ENCODE measurements at places on chromosomes 16 and 17.

DNA sequence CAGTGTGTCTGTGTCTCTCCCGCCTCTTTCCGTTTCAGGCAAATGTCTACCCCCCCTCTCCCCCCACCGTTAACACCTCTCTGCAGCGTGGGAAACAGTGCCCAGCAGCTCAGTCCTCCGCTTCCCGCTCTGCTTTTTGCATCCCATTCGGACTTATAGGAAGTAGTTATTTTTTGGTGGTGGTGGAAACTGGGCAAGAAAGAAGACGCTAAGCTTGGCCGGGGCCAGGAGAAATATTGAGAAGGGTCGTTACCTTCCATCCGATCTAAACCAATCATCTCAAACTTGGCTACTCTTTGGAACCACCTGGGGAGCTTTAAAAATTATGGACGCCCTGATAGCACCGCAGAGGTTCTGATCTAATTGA, 499 bp upstream of the HLF start:
- no peak for DNase-seq

DNA sequence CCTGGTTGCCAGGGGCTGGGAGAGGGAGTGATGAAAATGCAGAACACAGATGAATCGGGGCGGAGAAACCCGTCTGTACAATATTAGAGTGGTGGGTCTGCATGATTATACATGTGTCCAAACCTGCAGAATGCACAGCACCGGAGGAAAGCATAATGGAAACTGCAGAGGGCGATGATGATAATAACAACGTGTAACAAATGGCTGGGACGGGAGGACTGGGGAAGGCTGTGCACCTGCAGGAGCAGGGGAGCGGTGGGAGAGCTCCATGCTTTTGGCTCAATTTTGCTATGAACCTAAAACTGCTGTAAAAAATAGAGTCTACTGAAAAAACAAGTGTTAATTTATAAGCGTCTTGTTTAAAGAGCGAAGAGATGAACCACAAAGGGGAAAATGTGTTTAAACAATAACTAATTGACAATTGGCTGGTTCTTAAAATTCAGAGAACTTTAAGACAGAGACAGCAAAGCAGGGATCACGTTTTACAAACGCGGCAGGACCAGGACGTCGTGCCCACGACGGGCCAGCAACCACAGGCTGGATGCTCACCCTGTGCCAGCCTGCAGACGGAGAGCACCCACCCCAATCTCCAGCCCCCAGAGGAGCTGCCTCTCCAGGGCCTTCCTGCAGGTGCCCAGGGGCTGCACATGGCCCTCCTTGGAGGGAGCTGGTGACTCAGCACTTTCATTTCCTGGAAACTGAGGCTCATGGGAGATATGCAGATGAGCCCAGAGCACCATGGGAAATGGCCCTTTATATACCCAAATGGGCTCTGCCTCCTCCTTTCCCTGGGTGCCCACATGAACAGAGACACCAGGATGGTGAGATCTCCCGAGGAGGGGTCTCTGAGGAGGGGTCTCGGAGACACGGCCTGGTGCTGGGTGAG, at the start of gene TEX19:
Gene TEX19, plus strand, starts transcription at position 783 of the 886 bp plus-strand sequence. CDS start 2,904 bp downstream, outside the sequence.
- no peak for DNase-seq

DNA sequence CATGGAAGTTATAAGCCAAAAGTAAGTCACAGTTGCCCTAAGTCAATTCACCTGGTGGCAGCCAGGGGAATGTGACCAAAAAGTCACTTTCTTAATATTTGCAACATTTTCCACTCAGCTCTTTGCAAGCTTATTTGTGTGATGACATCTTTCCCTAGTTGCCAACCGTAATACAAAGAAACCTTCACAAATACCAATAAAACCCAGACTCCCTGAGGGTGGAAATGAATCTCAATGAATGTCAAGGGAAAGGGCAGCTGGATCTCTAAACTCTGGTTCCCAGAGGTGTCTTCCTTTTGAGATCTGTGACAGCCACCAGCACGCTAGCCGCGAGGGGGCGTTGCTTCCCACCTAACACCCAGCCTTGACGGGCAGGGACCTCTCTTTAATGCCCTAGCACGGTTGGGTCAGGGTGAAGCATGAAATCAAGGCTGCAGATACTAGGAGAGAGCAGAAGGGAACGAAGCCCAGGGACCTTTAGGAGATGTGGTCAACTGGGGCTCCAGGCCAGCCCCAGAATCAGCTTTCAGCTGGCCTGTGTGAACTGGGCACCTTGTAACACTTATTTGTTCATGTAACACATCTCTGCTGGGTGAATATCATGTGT, 82.2 kb downstream of the CMC2 start:
- DNase-seq: peak; percentile 34

DNA sequence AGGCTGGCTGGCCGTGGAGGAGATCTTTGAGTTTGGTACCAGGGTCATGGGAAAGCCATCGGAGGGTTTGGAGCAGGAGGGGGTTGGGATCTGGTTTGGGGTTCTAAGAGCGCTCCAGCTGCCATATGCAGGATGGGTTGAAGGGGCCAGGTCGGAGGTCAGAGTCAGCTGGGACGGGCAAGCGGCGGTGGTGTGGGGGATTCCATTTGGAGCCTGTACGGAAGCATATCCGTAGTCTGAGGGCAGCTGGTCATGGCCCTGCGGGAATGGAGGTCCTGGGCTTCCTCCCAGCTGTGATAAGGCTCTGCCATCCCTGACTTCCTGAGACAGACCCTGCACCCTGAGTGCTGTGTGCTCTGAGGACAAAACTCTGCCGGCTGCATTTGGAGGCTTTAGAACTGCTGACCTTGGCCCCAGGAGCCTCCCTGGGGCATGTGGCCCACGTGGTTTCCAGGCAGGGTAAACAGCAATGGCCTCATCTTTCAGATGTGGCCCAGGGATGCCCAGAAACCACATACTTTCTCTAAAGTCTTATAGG, 46.5 kb downstream of the ATP2C2 start:
- DNase-seq: no peak

GRCh38 chr17:45300060-45300751, 16.6 kb downstream of the MAP3K14 start:
- DNase-seq: no peak

GRCh38 chr16:54628796-54629625, 301.7 kb upstream of the IRX5 start:
- DNase-seq: no peak

DNA sequence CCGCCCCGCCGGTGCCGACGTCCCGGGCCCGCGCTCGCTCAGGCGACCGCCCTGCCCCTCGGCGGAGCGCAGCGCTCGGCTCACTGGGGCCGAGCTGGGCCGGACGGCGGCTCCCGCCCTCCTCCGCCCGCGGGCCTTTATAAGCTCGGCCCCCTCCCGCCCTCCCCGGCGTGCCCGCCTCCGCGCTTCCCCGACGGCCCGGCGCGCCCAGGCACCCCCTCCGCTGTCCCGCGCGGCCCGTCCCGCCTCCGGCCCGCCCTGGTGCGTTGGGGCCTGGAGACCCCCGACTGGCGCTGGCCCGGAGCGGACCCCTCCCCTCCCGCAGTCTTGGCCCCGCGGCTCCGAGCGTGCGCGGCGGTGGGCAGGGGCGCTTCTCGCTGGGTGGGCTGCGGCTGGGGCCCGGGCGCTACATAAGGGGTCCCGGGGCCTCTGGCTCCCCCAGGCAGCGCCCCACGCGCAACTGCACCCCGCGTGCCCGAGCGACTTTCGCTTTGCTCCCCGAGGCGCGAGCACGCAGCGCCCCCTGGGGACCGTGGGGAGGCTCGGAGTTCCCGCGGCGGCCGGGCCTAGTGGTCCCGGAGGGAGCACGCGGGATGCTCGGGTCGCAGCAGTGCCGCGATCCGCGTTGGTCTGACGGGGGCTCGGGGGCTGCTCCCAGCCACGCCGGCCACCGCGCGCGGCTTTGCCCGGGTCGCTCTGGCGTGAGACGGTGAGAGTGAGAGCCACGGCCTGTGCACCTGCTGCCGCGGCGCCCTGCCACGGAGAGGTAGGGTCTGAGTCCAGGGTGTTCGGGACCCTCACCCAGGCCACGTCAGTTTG, at the start of gene PIEZO1:
Gene PIEZO1, minus strand, starts transcription at position 115 of the 819 bp plus-strand sequence. CDS start 256 bp downstream, outside the sequence.
- peak; percentile 61 for DNase-seq

DNA sequence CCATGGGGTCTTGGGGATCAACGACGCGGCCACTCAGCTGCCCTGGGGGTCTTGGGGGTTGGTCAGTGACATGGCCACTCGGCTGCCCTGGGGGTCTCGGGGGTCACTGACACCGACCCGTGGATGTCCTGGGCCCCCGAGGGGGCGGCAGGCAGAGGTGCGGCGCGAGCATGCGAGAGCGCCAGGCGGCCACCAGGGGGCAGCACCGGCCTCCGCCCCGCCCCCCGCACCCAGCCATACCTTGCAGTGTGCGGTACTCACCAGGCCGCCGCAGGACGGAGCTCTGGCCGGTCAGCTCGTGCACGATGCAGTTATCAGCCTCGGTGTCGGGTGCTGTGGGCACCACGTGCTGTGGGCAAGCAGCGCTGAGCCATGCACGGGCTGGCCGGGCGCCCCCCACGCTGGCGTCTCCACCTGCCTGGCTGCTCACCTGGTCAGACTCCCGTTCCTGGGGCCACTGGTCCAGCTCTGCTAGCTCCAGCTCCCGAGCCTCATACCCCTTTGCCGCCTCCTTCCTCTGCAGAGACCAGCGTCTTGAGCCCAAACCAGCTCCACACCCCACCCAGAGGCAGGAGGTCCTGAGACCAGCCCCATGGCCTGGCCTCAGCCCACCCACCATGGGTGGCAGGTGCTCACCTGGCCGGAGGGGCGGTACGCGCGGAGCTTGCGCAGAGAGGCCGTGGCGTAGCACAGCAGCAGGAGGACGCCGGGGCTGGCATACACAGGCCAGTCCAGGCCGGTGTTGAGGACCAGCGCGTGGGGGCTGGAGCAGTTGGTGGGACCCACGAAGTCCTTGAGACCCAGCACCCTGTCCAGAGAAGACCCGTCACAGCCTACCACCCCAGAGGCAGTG, 31.2 kb downstream of the CTU2 start:
- DNase-seq: peak; percentile 44

DNA sequence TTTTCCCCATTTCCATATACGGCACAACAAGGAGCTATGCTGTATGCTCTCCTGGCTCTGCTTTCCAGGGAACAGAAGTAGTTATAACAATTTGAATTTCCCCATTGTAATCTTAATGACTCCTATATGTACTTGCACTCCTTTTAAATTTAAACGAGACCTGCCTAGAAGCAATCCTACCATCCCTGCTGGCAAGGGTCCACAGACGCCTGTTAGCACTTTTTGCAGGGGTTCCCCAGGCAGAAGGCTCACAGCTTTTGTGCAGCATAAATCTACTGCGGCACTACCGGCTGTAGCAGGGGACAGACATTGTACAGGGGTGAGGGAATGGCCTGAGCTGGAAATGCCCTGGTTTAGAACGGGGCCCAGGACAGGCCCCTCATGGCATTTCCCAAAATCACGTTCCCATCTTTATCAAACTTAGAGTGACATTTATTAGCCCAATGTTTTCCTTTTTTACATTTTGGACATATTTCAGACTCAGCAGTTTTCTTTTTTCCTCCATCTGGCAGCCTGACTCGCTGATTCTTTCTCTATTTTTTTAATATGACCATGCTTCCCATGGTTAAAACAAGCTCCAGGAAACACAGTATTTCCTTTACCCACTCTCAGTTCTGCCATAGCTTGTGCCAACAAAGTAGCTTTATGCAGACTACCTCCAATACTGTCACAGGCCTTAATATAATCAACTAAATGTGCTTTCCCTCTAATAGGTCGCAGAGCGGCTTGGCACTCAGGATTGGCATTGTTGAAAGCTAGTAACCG, 35.4 kb upstream of the USP22 start:
- DNase-seq: no peak

DNA sequence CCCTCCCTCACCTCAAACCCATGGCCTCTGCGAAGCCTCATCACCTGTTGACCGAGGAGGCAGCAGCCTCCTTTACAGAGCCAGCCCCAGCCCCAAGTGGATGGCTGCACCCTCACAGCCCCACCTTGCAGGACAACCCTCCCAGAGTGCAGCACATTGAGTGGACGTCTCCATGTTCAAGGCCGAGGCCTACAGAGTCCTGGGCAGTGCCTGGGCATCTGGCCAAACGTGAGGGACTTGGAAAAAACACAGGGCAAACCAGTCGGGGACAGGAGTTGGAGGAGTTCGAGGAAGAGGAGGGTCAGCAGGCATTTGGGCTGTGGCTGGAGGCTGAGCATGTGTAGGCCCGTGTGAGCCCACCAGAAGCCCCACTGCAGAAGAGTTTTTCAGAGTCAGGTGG, 39.6 kb downstream of the ACTG1 start:
- no peak for DNase-seq

DNA sequence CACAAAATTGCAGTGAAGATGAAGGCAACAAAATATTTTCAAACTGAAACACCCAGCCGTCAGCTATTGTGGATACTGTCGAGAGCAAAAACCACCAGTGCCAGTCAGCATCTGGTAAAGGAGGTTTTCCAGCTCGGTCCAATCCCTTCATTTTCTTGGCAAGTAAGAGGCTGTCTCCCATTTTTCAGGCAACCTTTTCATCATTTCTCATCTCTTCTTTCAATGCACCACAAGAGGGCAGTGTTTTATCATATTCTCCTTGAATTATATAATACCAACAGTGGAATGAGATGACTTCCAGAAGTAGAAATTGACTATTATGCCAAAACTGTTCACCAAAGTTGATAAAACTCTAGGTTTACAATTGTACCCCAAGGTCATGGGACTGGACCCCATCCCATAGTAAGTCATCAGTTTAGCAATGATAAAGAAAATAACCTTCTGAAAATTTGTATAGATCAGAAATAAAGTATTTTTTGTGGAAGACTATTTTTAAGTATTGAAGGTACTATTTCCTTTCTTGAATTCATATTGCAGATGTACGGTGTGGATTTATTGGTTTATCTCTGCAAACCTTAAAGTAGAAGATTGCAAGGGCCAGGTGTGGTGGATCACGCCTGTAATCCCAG, 16.8 kb downstream of the NQO1 start:
- DNase-seq: peak; percentile 59

- peak; percentile 41 for DNase-seq
Measured at GRCh38 chr17:75808905-75809621, 24.5 kb downstream of the UNK start.

- DNase-seq: no peak
Measured at GRCh38 chr16:51939378-51939871, 607.5 kb downstream of the TOX3 start.

DNA sequence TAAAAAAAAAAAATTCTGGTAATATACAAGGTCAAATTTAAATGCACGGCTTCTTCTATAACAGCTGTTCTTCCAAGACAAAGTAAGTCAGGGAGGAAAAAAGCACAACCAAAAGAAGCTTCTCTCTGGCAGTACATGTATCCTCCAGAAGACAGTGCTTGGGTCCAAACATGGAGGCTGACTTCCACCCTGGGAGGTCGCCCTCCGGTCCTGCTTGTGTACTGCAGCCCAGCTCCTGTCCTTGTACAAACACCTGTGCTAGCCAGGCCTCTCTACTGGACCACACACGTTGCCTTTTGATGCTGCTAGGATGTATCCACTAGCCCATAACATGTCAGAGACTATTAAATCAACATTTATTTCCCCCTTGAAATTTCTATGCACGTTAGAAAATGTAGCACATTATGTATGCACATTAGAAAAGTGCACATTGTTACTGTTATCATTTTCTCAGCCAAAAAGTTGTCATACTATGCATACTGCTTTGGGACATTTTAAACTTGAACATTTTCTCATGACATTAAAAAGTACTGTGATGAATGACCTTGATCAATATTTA, 21.9 kb downstream of the TEKT3 start:
- DNase-seq: no peak

- no peak for DNase-seq
Measured at GRCh38 chr17:7486181-7486580, 2.0 kb downstream of the POLR2A start.

- DNase-seq: no peak
Measured at GRCh38 chr16:60329108-60329507, 1595.0 kb upstream of the GOT2 start.
